ENCODE measurements at places on chromosomes 5 and 9. TPM values are rescaled to one million over a fixed set of nuclear protein-coding genes. Genes with fewer than 3 reads are reported as not detected.

OR1J2 gene
- total RNA-seq, result 0.62 TPM

DNAH5 gene
- total RNA-seq, result 5.1 TPM

- no peak for DNase-seq
Observed at GRCh38 chr5:44675296-44675695, 133.5 kb upstream of the MRPS30 start.

- DNase-seq, result no peak
Observed at GRCh38 chr9:98040212-98040611, 16.3 kb upstream of the NANS start.

GRCh38 chr9:111917980-111918379 is 21.4 kb downstream of the UGCG start:
- no peak for DNase-seq

DNA sequence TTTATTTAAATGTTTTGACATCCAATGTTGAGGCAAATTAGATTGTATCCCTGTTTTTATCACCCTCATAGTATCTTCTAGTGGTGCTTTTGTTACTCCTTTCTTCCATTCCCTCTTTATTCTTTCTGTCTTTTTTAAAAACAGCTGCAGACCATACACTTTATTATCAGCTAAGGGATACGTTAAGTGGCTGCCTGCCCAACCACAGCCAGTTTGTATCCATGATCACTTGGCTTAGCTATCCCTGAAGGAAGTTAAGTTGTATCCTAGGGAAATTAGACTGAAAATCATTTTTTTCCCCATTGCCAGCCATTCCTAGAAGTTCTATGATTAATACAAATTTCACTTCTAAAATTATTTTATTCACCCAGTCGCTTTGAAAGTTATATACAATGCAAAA is 1032.7 kb downstream of the NR2F1-AS1 start:
- no peak for DNase-seq

DNA sequence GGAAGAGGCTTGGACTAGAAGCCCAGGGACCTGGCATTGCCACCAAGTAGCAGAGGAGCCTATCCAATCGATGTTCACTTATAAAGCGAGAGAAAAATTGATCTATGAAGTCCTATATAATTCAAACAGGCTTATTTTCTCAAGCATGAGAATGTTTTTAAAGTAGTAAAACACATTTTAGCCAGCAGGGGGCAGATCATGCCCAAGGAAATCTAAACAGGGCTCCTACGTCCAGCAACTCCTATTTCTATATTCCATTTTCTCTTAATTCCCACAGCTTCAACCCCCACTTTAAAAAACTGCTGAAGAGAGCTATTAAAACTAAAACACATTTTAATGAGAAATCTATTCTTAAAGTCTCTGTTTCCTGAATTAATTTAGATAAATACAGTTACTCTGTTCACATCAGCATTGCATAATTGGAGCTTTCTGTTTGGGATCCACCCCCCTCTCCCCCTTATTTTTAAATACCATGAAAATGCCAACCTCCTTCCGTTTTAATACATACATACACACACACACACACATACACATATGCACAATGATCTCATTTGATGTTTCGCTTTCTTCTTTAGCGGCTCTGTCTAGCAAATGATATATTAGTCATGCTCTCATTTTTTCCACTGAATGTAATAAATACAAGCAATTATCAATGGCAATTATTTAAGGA is 144.9 kb downstream of the MYO10 start:
- peak; percentile 55 for DNase-seq

DNA sequence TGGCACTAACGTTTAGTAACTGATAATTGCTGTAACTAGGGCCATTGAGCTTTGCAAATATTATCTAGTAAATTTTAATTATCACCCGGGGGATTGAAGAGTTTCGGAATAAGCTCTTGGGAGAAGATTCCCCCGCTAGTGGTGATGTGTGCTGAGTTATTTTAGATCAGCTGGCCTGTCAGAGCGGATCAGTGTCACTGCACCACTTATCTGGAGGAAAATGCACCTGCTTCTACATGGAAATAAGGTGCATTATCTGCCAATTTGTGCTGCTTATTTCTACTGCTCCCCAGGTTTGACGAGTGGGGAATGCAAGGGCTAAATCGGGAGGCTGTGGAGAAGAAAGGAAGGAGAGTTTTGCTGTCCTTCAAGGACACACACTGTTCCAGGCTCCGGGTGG is 518.6 kb downstream of the TLE4 start:
- DNase-seq, result no peak

DNA sequence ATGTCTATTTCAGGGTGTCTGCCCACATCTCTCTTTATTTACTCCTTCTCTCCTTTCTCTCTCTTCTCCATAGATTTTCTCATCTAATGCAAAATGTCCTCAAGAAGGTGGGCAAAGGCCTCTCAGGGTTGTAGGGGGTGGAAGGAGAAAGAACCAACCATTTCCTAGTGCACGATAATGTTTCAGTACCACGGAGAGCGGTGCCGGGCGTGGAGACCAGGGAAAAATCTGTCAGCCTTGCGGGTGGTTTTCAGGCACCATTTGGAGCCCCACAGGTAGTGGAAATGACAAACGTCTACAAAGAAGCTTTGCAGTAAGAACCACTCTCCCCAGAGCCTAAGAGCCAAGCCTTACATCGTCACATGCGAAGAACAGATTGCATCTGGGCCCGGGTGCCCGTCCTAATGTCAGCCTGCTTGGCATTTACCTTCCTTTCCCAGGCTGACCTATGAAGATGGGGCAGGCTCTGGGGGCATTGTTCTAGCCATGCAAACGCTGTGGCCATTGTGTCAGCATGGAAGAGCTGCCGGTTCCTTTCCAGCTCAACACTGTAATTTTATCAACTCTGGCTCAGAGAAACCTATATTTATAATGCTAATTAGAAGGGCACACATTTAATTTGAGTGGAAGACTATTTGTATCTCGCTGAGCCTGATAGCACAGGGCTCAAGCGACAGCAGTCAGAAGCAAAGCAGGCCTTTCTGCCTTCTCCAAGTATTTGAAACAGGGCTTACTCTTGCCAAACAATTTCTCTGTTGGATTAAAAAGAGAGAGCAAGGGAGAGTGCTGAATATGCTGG is 430.1 kb upstream of the WWC1 start:
- peak; percentile 26 for DNase-seq

DNA sequence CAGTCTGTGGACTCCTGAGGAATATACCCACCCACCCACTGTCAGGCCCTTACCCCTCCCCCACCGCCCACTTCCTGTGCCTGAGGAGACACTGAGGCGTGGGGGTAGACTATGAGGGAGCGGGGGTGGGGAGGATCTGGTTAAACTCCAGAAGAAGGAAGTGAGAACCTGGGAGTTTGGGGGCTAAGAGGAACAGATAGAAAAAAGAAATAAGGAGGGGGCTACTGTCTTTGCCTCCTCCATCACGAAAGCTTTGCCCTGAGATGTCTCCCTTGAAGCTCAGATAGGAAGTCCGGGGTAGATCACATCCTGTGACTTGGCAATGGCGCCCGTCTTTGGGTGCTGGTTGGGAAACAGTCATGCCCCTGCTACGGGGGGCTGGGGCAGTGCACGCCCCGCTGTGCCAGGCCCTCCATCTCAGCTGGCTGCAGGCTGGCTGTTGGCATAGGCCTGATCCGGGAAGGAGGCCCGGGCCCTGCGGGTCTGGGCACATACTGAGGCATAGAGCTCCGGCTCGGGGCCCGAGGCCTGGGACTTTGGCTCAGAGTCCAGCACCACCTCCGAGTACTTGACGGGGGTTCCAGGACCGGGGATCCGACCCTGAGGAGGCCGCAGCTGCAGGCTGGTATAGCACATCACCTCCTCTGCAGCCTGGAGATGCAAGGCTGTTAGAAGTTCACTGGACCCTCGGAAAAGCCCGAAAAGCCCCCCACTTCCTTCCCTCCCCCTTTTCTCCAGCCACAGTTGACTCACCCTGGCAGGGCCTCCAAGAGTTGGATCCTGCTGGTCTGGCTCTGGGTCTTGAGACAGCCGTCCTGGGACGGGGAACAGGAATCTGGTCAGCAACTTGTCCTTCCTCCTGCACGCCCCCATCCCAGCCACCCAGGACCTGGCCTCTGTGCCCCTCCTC is 1.0 kb downstream of the SIT1 start:
- no peak for DNase-seq

GRCh38 chr5:178281331-178281730 is 48.7 kb upstream of the PHYKPL start:
- DNase-seq, result no peak

DNA sequence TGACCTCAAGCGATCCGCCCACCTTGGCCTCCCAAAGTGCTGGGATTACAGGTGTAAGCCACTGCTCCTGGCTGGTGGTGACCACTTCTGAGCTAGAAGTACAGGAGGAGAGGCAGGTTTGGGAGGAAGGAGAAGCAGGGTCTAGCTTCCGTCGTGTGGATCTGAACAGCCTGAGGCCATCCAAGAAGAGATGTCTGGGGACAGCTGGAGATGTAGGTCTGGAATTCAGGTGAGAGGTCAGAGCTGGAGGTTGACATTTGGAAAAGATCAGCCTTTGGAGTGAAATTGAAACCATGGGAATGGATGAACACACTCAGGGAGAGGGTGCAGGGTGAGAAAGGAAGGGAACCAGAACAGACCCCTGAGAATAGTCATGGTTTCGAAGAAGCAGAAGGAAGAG is 33.2 kb upstream of the GGTA1 start:
- no peak for DNase-seq

DNA sequence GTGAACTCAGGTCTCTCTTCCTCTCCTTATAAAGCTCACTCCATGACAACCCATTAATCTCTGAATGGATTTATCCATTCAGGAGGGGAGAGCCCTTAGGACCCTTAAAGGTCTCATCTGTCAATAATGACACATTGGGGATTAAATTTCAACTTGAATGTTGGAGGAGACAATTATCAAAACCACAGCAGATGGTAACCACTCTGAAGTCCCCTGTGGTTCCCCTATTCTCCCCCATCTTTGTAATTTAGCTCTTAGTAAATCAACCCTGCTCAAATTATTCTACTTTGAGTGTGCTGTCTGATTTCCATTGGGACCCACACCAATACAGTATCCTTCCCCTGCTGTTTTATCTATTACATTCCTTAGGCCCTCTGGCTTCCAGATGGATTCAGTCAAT is 72.0 kb upstream of the RAI14 start:
- no peak for DNase-seq

All from testis (tissue), 5 donors.